ENCODE measurements at places on chromosomes 2 and 18.

DNA sequence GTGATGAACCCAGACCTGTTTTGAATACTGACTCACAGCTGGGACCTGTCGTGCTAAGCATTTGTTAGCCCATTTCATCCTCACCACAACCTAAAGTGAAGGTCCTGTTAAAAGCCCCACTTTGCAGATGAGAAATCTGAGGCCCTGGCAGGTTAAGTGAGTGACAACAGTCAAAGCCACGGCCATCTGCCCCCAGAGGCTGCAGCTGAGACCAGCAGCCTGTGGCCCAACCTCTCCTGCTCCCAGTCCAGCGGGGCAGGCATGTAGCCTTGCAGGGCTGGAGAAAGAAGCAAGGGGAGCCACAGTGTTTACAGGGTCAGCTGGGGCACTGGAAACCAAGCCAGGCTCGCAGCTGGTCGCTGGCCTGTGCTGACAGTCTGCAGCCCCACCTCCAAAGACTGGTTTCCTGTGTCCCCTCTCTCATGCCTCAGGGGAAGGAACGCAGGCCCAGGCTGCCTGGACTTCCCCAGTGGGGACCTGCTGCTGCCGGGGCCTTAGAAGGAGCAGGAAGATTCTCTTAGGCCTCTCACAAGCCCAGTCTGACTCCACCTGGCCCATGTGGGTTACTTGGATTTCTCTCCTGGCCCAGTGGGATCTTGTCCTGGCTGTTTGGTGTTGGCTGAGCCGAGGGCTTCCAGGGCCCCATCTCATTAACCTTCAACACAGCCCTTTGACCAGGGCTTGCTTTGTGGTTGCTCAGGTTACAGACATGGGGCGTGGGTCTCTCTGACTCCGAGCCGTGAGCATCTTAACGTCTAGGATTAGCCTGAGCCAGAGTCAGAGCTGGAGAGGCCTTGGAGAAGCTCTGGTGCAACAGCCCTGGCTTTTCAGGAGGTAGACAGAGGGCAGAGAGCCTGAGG lies 1.7 kb downstream of the INPP5D start:
- no peak for DNase-seq

DNA sequence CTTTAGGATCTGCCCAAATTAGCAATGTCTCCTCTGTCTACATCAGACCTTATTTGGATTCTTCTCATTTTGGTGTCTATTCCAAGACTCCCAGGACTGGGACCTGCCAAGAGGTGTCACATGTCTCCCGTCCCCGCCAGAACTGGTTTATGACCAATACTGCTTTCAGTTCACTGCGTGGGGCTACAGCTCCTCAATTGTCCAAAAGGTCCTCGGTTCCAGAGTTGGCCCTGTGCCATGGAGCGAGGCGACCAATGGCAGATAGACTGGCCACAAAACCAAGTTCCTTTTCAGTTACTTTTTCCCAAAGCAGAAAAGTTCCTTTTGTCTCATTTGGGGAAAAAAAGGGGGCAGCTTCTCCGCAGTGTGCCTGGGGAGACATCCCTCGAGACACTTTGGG lies 144.1 kb upstream of the ZNF236 start:
- DNase-seq, result no peak

- DNase-seq, result no peak
Observed at GRCh38 chr18:58591286-58591685, 37.6 kb downstream of the ALPK2 start.

- no peak for DNase-seq
Observed at GRCh38 chr2:120716641-120717585, 18.8 kb upstream of the GLI2 start.

- DNase-seq, result no peak
Observed at GRCh38 chr2:234305846-234306245, 191.0 kb downstream of the ARL4C start.

DNA sequence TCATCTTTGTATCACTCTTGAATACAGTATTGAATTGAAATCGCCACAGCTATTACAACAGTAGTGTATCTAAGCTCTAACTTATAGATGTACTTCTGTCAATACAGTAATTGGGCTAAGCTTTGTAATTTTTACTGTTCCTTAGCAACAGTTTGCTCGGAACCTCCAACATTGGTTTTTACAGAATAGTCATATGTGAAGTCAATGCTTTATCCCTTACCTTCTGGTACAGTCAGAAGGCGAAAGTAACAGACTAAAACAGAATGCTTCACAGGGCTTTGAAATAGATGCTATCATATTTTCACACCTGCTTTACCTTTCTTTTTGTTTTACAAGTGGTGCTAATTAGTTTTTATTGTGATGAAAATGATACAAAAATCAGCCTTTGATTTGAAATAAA lies 46.9 kb upstream of the CYP20A1 start:
- DNase-seq, result no peak

DNA sequence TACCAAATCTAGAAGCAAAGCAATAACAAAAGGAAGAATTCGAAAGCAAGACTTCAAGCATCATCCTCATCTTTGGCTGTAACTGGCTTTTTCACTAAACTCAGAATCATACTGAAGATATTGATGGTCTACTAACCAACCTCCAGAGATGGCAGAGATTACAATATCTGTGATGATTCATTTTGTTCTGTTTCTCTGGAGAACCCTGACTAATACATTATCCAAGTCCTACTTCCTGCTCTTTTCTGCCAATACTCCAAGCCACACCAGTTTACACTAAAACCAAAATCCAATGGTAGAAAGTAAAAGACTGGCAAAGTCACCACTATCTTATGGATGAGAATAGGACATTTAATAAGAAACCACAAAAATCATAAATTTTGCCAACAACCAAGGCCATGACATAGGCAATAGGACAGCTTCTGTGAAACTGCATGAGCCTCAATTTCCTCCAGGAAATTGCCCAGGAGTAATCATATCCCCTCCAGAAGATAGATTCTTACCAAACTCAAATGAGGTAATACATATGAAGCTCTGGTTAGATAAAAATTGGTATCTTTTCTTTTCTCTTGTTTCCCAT lies 159.8 kb downstream of the METTL4 start:
- no peak for DNase-seq

DNA sequence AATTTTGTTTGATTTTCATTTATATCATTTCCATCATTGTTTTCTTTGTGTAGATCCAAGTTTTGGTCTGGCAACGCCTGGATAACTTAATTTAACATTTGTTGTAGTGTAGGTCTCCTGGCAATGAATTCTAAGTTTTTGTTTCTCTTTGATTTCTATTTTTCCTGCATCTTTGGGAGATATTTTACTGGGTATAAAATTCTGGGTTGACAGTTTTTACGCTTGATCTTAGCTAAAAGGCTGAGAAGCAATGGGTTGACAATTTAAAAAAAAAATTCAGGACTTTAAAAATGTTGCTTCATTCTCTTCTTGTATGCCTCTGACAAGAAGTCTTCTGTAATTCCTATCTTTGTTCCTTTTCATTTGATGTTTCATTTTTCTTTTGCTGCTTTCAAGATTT lies 8.6 kb downstream of the LYPD6B start:
- no peak for DNase-seq

DNA sequence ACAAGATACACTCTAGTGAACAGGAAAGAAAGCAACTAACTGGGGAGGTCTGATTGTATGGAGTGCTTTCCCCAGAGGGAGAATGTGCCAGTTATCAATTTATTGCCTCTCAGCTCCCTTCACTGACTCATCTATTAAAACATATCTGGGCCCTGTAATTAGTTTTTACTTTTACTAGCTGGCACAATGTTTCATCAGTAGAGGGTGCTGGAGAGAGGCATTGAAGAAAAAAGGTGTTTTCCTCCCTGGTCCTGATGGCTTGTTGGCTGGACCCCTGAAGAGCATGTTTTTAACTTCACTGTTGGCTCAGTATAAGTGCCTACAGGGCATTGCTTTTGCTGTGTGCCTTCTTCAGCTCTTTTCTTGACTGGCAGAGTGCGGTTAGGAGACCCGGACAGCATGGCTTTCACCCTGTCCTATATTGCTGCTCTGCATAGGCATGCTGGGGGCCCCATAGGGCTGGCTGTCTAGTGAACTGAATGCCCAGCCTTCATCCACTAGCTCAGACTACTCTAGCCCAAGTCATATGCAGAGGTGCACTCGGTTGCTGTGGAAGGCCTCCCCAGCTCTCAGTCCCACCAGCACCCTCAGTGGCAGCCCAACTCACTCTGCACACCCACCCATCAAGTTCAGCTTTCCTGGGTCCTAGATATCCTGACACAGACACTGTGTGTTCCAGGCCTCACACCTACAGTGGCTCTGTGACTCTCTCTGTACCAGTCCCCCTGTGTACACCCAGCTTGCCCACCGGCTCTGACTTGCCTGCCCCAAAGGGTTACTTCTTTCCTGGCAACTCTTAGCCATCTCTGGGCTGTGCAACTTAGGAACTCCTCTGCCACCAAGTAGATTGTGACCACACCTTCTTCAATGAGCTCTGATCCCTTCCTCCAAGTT lies 62.3 kb upstream of the ACYP2 start:
- DNase-seq, result no peak

DNA sequence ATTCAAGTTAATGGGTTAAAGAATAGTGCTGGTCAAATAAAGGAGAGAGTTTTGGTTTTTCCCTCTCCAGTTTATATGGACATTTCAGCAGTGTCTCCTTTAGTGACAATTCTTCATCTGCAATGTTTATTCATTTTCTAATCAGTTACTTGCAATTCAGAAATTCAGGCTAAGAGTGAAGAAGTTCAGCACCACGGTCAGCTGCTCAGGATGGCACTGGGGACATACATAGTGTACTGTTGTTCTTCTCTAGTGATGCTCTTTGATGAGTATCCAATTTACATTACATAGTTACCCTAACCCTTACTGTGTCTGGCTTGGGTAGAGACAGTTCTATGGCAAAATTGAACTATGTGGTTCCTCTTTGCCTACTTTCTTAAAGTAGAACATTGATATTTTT lies 412.7 kb downstream of the CNTNAP5 start:
- no peak for DNase-seq

DNA sequence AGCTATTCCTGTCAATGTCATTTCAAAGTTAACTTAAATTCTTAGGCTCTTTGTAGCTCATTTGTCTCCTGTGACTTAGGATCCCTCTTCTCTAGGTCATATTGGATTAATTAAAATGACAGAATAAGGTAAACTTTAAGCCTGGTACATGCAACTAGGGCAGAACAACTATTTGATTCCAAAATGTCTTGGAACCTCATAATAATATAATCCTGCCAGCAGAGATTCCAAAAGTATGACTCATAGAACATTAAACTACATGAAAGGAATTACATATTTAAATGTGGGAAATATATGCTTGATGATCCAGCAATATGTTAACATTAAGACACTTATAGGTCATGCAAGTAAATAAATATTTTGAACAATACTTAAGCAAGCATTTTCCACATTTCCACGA lies 63.3 kb downstream of the COL3A1 start:
- DNase-seq, result no peak

DNA sequence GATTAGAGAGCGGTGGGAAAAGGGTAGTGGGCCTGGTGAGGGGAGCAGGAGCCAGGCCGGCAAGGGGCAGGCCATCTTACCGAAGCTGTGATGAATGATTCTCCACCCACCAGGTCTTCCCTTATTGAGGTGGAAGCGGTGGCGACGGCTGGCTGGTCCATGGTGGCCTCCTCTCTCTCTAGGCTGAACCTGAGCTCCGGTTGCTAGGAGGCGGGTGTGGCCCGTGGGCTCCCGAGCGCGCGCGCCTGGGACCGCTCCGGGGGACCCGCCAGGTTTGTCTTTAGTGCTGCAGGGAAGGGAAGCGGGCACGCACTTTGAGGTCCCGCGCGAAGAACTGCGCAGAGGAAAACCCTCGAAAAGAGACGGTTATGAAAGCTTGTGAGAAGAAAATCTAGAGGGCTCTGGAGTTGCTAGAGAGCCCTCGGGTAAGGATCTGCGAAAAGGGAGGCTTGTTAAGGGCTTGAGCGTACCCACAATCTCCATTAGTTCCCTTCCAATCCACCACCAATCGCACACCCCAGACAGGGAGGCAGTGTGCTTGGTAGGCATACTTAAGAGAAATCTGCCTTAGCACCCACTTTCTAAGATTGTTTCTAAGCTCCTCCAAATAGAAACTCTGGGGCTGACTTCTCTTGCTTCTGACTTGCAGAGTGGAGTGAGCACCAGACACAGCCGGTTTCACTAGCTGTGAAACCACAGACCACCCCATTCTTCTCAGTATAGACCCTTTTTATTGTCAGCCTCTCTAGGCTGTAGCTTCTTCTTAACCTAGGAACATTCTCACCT lies at the start of gene STPG4:
TSS of gene STPG4 (minus strand) at position 218 of the 786 bp plus-strand sequence. CDS start at position 161, 57 bp downstream.
- DNase-seq, result no peak

DNA sequence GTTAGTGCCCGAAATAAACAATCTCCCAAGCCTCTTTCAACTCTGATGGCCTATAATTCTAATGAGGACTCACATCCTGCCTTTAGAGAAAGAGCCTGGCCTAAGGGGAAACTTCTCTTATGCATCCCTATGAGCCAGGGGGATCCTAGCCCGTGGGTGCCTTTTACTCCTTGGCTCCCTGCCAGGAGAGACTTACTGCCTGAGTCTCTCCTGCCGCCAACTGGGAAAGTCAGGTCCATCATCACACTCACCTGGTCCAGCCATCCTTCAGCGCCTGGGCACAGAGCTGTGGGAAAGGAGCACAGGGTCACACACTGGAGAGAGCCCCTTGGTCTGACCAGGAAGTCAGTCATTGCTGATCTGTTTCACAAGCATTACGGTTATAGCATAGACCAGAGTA lies 24.1 kb downstream of the ENOSF1 start:
- DNase-seq, result no peak

DNA sequence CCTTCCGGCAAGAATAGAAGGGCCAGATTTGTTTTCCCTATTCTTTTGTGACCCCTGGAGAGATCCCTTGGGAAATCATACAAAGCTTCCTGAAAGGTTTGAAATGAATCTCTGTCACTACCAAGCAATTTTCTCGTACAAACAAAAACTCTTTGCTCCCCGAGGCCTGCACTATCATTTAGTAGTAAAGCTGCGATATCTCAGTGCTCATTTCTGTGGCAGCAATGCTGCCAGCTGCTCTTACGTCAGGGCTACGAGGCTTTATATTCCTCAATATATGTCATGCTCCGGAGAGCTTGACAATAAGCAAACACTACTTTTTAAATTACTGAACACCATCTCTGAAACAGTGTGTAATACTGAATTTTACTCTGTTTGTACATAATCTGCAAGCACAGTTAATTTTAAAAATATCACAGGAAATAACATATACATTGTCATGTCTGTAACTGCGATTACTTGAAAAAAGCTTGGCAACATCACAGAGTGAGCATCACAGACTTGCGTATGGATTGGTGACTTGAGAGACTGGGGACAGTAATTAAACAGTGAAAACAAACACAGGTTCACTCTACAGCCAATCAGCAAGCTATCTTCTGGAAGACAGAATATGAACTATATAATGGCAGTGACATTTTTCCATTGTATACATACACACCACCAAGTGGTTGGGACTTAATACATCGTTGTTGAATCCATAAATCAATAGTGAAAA lies 403.3 kb upstream of the NETO1 start:
- DNase-seq, result no peak

DNA sequence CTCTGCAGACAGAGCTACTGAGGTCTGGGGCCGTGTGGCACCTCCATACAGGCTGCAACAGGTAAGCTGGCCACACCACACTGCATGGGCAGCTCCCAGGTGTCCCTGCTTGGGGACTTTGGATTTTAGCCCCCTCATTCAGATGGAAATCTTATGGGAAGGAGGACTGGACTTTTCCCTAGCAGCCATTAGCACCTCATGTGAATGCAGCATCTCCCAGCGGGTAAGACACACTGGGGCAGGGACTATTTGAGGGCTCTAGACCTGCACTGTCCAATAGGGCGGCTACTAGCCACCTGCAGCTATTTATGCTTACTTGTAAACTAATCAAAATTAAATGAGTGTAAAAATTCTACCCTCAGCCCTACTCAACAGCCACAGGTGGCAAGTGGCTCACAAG lies 34.2 kb upstream of the GLI2 start:
- DNase-seq, result no peak

GRCh38 chr2:174656676-174657176 lies 59.1 kb upstream of the WIPF1 start:
- no peak for DNase-seq
